HuH-7 (cell line): ENCODE measurements at places on chromosomes 11 and 22.

GRCh38 chr22:31575190-31575589 is 78.9 kb downstream of the SFI1 start:
- no peak for DNase-seq

DNA sequence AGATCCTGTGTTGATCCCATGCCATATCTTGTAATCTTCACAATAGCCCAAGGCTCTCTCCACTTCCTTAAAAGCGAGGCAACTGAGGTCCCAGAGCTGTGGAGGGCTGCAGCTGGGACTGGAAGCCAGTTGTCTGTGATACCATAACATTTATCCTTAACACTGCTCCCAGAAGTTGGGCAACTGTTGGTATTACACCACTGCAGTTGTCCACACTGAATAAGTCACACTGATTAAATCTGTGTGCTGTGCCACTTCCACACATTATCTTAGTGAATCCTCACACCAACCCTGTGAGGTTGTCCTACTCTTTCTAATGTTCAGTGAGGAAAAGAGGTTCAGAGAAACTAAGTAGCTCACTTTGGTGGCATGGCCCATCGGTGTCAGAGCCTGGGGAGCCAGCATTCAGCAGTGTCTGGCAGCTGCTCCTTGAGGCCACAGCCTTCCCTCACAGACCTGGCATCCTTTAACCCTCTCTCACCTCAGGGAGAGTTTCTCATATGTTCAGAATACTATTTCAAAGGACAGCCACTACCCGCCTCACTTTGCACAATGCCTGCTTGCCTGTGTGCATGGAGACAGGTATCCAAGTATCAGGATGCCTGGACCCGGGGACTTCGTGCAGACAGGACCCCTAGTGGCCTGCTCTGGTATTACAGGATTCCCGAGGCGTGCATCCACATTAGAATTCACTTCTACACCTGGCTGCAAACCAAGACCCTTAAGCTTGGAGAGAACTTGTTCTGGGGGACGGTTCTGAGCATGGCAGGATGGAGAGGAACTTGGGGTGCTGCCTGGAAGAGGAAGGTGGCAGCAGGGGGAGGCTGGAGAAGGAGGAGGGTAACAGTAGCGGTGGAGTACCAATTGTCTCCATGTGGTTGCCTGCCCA is 221.9 kb upstream of the TBCEL start:
- DNase-seq: peak; percentile 79

DNA sequence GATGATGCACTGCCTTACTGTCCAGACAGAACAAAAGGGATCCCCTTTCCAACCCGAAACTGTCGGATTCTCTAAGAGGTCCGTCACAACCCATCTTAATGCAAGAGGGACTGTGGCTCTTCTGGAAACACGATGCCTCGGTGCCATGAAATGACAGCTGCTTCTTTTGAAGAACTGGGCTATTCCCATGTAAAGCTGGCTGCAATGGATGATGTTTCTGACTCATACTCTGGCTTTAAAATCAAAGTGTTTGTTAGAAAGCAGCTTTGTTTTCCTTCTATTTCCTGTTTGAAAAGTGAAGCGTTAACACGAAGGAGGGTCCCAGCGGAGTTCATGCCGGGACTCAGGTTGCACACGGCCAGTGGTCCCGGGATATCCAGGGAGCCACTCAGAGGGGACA is 3.1 kb downstream of the TP53AIP1 start:
- DNase-seq: no peak

DNA sequence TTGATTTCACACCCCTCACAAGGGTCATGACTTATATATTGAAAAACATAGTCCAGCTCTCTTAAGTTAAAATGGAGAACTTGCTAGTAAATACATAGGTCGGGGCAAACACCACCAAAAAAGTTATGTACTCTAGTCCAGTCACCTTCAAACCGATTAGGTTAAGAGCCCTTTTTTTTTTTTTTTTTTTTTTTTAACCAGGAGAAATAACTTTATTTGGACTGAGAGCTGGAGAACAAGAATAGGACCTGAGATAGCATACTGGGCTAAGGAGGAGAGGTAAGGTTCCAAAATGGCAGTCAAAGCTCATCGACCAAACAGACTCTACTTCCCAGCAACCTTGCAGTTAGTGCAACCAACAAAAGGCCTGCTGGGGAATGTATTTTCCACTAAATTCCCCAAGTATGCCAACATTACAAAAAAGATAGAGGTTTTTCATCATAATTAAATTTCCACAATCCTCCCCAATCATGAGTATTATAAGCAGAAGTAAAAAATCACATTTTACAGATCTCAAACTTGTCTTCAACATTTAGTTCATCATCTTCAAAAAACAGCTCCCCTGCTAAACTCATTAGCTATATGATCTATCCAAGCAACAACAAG is 3.8 kb downstream of the TMEM41B start:
- no peak for DNase-seq

GRCh38 chr11:33735271-33736147 is 714 bp downstream of the CD59 start:
- DNase-seq: peak; percentile 17

DNA sequence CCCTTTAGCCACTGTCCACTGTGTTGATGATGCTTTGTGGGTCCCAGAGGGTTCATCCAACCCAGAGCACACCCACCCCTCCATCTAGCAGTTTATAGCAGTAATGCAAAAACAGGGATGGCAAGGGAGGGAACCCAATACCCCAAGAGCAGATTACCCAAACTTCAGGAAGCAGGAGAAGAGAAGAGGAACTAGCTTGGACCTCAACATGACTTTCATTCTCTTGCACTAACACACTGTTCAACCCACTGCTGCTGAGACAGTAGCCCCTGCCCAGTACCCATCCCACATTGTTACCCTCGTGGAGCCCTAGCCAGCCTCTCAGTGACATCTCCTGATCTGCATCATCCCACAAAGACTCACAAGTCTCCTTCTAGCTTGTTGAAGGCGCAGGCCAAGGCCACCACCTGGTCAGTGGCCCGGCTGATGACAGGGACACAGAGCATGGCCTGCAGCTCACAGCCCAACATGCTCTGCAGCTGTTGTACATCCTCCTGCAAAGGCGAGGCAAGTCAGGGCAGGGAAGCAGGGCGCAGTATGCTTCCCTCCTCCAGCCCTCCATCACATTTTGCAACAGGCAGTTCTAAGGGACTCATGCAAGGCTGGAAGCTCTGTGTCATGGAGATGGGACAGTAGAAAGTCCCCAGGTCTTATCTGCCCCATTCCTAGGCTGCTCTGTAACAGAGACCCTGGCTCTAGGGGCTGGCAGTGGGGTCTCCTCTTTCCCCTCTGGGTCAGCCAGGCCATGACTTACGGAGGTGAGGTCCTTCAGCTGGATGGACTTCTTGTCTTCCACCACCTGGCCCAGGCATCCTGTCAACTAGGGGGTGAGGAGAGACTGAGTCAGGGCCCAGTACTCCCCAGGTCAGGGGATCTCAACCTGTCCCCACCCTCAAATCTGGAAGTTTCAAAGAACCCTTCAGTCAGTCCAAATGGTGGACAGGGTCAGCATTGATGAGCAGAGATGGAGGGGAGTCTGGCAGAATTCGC is 85.5 kb downstream of the PDE2A start:
- no peak for DNase-seq

DNA sequence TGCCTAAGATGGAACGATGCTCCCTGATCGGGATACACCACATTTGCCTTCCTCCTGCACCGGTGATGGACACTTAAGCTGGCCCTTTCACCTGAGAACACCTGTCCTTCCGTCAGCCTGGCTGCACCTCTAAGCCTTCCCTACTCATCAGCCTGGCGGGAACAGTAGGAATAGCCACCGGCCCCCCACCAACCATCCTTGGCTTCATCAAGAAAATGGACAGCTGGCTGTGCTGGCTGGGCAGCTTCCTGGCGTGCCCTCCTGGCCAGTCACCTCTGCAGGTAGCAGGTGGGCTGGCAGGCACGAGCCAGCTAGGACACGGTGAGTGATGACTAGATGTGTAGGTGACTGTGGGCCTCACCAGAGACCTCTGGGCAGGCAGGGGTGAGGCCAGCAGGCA is 142.8 kb downstream of the CTTN start:
- DNase-seq: no peak

DNA sequence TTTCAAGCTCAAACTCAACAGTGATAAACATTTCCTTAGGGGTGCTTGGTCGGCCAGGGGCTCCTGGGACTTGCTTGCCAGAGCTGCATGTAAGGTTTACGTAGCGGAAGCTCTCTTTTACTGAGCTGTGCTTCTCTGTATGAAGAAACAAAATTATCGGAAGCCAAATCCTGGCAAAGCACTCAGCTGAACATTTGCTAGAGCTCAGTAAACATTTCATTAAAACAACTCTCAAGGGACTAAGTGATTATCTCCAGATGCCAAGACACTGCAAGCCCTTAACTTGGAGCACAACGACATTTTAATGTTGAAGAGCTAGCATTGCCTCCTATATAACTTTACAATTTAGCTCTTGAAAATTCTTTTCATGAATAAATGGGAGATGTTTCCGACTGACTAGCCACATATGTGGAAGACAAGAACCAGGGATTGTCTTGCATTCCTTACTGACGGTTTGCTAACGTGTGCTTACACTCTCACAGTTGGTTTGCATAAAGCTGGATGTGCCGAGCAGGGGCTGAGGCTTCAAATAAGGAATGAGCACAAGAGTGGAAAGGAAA is 43.4 kb downstream of the SCUBE2 start:
- DNase-seq: no peak

- DNase-seq: no peak
These were observed 17.3 kb downstream of the FLRT1 start for GRCh38 chr11:64052938-64053622.

DNA sequence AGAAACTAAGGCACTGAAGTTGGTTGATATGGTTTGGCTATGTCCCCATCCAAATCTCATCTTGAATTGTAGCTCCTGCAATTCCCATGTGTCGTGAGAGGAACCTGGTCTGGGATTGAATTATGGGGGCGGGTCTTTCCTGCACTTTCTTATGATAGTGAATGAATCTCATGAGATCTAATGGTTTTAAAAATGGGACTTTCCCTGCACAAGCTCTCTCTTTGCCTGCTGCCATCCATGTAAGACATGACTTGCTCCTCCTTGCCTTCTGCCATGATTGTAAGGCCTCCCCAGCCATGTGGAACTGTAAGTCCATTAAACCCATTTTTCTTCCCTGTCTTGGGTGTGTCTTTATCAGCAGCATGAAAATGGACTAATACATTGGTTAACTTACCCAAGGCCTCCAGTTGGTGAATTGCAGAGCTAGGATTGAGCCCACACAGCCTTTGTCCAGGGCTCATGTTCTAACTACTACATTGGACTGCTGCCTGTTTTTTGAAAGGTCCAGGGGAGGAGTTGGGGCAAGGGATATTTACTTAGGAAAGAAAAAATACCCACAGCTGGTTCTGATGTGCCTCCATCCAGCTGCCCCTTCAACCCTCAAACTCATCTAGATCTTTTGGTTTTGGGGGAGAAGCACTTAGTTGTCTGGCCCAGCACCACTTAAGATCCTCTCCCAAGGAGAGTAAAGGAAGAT is 107.8 kb upstream of the NAV2 start:
- DNase-seq: no peak

- DNase-seq: no peak
These were observed 267.8 kb downstream of the TBC1D22A start for GRCh38 chr22:47030143-47030661.

- DNase-seq: no peak
These were observed 3.3 kb downstream of the PELI3 start for GRCh38 chr11:66470015-66470414.

DNA sequence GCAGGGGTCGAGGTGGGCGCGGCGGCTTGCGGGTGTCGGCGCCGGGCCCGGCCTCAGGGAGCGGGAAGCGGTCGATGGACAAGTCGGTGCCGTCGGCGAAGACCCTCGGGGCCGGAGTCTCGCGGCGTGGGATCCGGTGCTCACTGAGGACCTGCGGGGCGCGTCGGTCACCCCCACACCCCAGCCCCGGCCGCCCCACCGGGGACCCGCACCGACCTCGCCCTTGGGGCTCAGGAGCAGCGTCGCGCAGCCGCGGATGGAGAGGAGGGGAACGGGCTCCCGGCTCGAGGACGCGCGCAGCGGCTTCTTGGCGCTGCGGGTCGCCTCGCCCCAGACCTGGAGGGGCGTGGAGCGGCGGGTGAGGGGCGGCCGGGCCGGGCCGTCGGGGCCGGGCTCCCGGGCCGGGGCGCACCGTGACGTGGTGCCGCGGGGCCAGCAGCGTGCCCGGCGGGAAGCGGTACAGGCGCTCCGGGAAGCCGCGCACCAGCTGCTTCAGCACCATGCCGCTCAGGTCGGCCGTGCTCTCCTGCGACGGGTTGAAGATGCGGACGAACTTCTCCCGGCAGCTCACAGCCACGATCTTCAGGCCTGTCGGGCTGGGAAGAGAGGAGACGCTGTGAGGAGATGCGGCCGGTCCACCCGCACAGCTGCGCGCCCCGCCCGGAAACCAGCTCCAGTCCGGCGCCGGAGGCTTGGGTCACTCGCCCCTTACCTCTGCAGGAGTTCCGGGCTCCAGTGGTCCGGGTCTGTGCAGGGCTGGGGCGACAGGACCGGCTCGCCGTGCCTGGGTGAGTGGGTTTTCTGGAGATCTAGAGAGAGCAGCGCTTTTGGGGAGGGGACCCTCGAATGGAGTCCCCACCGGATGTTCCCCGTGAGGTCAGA is 4.5 kb downstream of the LMNTD2 start:
- DNase-seq: no peak

GRCh38 chr11:124893781-124894401 is 3.8 kb downstream of the ROBO4 start:
- DNase-seq: no peak

GRCh38 chr11:87019613-87020271 is 18.0 kb upstream of the TMEM135 start:
- no peak for DNase-seq

GRCh38 chr11:87038235-87038977 is 672 bp downstream of the TMEM135 start:
- peak; percentile 16 for DNase-seq
